ENCODE measurements at places on chromosomes 4 and X.

DNA sequence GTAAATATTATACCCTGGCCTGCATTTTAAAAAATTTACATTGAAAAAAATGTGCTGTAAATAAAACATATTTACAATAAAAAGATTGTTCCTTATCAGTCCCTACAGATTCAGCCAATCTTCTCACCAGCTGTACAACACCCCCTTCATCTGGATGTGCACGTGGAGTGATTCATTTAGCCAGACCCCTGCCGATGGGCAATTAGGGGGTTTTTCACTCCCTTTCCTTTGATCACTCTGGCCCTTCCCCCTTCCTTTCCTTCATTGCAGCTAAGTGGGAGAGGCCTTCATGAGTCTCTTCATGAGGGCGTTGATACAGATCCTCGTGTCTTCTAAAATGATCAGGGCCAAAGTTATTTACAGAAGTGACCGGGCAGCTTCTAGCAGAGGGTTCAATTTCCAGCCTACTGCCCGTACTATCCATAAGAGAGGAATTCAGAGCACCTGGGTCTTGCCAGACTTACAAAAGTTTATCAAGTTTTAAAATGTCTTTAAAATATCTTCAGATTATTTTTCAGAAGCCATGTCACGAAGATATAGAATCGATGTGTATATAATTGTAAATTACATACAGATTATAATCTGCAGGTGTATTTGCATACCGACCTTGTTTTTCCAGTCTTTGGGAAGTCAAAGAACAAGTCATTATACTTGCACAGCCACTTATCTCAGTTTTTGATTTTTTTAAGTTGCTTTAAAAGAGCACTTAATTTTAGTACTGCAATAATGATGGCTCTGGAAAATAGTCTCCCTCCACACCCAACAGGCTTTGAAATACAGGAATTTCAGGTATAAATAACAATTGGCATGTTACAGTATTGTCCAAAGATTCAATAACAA, 21.4 kb upstream of the RASL11B start:
- no peak for DNase-seq

- DNase-seq, result no peak
Measured at GRCh38 chr4:154634058-154634457, 21.6 kb upstream of the FGG start.

- no peak for DNase-seq
Measured at GRCh38 chrX:57952320-57952678, 42.0 kb upstream of the ZXDA start.

GRCh38 chr4:2843941-2844584, 419 bp downstream of the ADD1 start:
- no peak for DNase-seq

DNA sequence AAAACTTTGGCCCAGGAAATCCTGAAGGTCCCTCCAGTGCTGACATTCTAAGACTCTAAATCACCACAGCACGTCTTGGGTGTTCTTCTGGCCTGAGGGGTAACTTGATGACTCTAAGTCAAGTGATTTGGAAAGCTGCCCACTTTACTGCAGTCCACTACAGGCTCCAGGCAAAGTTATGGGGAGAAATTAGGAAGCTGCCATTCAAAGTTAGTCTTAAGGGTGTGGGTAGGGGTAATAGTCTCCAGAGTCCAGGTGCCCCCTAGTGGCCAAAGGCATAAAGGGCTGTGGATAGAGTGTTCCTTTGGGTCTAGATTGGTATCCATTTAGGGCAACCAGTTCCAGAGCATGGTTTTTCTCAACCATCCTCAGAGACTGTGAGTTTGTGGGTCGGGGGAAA, 38.7 kb upstream of the SLC16A2 start:
- DNase-seq, result peak; percentile 9

DNA sequence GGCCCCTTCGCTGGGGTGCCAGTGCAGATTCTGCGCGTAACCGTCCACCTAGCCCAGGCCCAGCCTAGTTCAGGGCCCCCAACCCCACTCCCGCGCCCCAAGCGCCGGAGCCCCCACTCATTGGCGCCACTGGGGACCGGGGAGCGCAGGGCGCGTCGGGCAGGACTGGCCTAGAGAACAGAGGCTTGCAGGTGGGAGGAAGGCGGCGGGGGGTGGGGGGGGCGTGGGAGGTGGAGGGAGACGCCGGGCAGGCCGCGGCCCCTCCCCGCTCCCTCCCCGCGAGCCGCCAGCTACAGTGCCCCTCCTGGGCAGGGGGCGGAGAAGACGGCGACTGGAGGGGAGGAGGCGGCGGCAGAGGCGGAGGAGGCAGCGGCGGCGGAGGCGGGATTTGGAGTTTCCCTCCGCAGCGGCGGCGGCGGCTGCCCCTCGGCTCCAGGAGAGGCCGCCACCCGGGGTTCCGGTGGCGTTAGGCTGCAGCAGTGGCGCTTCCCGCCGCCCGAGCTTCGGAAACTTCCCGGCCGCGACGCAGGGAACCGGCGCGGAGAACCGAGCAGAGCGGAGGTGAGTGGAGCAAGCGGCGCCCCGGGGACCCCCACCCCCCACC, 4.8 kb upstream of the DUSP9 start:
- no peak for DNase-seq

GRCh38 chrX:150736475-150736874, 43.3 kb downstream of the MTMR1 start:
- no peak for DNase-seq

DNA sequence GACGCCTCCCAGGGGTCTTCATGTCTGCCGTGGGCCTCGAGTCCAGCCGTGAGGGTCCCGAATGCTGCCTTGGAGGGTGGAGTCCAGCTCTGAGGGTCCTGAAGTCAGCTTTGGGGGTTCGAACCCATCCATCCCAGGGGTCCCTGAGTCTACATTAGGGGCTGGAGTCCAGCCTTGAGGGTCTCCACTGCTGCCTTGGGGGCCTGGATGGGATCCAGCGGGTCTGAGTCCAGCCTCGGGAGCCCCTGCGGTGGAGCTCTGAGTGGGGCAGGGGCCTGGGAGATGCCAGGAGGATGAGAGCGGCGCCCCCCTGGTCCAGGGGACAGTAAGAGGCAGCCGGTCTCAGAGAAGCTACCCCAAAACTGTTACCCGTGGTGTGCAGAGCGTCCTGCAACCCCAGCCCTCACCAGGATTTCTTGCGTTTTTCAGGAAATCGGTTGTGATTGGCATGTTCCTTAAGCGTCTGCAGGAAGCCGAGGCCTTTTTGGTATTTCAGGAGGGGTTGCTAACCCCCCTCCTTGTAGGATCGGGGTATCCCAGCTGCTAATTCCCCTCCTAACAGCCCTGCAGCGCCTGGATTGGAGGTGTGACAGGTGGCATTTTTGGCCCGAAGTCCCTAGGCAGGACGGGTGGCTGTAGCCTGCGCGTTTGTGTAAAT, 1.7 kb upstream of the GTPBP6 start:
- DNase-seq, result no peak

DNA sequence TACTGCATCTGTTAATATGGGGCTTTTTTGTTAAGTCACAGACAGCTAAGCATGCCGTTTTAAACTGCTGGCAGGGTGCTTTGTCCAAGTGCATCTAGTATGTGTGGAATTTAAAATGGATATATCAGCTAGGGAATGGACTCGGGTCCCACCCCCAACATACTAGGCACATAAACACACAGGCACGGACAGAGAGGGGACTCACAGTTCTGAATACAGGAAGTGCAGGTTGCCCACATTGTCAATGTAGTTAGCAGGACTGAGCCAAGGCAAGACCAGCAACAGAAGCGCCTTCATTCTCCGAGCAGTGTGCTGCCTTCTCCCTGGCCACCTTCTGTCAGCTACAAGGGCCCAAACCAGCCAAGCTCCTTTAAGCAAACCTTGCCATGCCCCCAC, 33.6 kb downstream of the LNX1 start:
- DNase-seq, result no peak

DNA sequence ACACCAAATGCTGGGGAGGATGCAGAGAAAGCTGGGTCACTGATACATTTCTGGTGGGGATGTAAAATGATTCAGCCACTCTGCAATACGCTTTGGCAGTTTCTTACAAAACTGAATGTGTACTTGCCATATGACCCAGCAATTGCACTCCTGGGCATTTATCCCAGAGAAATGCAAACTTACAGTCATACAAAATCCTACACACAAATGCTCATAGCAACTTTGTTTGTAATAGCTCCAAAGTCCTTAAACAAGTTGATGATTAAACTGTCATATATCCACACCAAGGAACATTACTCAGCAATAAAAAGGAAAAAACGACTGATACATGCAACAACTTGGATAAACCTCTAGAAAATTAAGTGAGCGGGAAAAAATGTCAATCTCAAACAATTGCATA, 12.3 kb downstream of the MID1 start:
- DNase-seq, result no peak

- no peak for DNase-seq
Measured at GRCh38 chr4:136768925-136769275, 763.4 kb downstream of the PCDH18 start.

DNA sequence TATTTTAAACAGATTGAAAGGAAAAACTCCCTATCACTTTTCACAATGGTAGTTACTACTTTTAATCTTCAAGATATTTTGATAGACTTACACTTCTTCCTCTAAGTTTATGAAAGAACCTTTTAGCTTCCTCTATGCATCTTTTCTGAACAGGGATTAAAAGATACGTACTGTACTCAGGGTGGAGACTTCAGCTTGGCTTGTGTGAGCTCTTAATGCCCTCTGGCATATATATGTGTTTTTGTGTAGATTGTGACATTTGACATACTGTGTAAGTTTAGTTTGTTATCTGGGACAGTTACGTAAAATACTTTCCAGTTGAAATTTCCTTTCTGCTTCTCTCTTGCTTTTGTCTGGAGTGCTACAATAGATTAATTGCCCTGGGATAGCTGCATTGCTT, 109.3 kb upstream of the NUDT6 start:
- no peak for DNase-seq

DNA sequence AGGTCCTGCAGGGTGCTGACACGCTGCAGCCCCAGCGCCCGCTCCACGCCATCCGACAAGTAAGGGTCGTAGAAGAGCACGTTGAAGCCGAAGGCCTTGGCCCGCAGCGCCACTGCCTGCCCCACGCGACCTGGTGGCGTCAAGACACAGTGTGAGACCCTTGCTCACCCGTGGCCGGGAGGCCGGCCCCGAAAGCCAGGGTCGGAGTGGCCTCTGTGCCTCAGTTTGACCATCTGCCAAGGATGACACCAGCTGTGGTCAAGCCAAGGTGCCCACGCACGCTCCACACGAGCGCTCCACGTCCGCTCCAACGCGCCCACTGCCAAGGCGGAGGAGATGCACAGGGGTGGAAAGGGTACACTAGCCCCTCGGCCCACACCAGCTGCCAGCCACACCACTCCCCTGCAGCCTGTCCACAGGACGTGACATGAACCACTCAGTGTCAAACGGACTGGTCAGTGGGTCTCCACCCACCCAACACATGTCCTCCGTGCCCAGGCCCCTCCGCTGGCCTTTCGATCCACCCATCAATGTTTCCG, 32.8 kb downstream of the CTBP1 start:
- no peak for DNase-seq

- DNase-seq, result no peak
Measured at GRCh38 chrX:46637938-46638337, 64.4 kb downstream of the CHST7 start.

DNA sequence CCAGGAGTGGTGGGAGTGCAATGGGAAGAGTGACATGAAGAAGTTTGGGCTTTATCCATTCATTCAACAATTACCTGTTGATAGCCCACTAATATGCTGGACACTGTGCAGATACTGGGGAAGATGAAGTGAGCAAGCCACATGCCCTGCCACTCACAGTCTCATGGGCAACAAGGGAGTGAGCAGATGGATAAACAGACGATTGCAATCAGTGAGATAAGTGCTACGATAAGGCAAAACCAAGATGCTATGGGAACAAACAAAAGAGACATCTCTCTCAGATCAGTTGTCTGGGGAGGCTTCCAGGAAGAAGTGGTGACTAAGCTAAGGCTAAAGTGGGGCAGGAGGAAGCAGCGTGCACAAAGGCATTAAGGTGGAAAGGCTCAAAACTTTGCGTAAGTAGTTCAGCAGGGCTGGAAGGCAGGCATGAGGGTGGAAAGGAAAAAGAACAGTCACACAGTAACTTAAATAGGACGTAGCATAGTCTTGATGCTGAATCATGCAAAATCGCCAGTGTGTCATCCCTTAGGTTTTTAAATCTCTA, 31.7 kb downstream of the GAB3 start:
- no peak for DNase-seq

DNA sequence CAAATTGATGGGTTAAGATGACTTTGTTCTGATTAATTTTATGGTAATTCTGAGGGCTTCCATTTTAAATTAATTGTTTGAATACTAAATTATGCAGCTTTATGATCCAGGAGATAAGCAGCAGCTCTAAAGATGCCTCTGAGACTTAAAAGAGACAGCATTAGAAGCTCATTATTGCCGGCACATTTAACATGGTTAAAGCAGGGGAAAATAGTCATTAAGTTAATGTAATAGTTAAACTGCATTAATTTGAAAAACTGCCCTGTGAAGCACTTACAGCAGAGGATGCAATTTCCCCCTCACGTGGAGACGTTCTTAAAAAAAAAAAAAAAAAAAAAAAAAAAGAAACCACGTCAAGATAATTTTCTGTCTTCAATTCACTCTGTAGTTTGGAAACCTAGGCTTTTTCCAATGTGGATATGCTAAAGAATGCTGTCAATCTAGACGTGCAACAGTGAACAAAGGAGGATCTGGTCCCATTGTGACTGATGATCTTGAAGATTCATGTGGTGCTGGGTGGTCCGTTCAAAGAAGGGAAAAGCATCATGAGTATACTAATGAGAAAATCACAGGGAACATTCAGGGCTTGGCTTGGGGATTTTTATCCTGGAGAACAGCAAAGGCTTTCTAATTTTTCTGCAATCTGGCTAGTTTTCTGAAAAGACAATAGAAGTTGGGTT, 440.6 kb upstream of the HS3ST1 start:
- DNase-seq, result no peak

GRCh38 chr4:79907001-79907400, 166.0 kb downstream of the ANTXR2 start:
- DNase-seq, result no peak

DNA sequence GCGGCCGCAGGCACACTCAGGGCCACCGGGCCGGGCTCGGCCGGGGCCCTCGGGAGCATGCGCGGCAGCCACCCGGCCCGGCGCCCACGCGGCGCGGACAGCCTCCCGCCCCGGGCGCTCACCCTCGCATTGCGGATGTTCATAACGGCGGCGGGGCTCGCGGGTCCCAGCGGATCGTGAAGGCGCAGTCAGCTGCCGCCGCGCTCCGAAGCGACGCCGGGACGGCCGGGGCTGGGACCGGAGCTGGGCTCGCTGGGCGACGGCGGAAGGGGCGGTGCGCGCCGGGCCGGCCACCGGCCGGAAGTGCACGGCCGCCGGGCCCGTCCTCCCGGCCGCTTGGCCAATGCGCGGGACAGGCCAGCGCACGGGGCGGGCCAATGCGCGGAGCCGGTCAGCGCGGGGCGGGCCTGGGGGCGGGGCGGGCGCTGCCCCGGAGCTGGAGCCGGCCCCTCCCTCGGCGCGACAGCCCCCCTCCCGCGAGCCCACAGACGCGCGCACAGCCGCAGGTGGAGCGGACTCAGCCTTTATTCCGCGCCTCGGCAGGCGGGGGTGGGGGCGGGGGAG, at the start of gene NAA10:
NAA10 (minus strand) TSS at position 276 of the 564 bp plus-strand sequence; CDS start at position 143, 133 bp downstream.
- peak; percentile 90 for DNase-seq

DNA sequence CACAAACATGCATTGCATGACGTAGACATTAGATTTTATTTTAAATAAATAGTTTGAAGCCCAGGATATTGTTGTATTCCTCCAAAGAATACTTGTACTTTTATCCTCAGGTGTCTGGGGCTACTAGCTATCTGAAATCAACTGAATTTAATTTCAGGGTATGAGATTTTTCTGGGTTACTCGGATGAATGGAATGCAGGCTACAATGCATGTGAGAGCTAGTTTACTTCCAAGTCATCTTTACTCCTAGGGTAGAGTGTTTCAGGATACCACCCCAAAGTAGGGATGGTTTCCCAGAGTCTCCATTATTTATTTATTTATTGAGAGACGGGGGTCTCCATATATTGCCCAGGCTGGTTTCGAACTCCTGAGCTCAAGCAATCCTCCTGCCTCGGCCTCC, 66.4 kb downstream of the HPRT1 start:
- DNase-seq, result no peak
